Karpas-422 (cell line): ENCODE measurements at places on chromosomes 6 and 20. TPM values are rescaled to one million over a fixed set of nuclear protein-coding genes. Genes with fewer than 3 reads are reported as not detected.
A peak's percentile ranks its signal among the peaks of the same experiment; 100 is the strongest.

The ANGPT4 gene
- not detected in 2 replicates for total RNA-seq

DNA sequence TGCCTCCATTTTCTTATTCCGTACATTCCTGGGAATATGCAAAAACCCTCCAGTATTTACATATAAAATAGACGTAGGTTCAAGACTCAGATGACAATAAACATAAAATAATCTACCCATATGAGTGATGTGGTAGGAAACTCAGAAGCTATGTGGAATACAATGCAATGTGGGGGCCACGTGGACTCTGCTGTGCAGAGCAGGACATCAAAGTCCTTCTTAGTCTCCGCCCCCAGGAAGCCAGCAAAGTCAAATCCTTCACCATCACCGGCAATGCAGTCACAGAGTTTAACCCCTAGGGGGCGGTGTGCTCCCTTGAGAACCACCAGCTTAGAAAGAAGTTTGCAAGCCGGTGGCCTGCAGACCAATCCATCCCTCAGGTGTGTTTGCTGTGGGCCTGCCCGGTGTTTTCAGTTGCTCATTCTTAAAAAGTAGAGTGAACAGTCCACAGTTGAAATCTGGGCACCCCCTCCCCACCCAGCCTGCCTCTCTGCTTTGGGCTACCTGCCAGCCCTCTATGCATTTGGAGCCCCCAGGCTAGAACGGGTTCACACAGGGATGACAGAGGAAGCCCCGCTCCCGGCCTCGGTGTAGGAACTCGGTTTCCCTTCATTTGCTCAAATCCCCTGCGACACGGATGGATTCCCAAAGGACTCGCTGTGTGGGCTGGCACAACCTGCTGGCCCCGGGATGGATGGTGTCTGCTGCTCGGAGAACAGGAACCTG lies 59.9 kb downstream of the SULF2 start:
- peak; percentile 95 for DNase-seq

GRCh38 chr6:79307321-79308036 lies 73.0 kb upstream of the HMGN3 start:
- no peak for DNase-seq

GRCh38 chr20:24773751-24774201 lies 175.3 kb upstream of the CST7 start:
- no peak for DNase-seq
